ENCODE measurements at places on chromosomes 5 and 9.
A peak's percentile ranks its signal among the peaks of the same experiment; 100 is the strongest.

DNA sequence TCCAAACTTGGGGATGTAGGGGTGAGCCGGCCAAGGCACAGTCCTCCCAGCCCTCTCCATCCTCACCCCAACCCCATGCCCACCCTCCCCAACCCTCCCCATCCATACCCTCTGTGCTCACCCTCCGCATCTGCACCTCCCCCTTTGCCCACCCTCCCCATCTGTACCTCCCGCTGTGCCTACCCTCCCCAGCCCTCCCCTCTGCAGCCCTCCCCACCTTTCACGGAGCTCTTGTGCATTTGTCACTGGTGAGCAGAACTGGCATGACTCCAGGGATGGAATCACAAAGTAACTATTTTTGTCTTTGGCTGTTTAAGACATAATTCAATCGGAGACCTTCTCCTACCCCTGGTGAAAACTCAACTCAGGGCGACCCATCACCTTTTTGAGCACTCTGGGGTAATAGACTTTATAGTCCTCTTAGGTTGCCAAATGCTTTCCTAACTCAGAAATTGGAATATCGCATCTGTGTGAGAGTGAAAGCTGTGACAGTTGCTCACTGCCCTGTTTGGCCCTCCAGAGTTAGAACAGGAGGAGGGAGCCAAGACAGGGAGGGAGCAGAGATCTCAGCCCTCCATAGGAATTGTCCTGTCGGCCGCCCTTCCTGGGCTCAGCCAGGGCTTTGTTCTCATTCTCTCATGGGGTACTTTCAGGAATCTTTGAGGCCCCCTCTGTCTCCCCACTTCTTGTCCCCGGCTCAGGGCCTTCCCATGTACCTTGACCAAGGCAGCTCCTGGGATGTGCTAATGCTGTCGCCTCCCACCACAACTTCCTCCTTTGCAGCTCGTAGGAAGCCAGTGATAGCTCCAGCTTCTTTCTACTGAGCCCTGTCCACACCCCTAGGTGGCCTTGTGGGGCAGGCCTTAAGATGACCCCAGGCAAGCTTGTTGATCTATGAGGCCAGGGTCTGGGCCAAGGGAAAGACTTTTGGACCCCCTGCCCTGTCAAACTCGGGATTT is 36.2 kb downstream of the OTULIN start:
- DNase-seq: no peak

DNA sequence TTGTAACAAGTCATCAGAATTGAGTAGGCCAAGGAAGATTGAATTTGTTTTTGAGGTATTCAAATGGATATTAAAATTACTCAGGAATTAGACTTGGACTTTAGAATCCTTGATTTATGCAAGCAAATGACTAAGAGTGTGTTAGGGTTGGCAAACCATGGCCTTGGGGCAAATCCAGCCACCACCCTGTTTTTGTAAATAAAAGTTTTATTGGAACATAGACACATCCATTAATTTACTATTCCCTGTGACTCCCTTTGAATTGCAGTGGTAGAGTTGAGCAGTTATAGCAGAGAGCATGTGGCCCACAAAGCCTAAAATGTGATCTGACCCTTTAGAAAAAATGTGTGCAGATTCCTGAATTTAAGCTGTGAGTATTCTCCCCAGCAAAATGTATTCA is 115.6 kb downstream of the WDR70 start:
- no peak for DNase-seq

DNA sequence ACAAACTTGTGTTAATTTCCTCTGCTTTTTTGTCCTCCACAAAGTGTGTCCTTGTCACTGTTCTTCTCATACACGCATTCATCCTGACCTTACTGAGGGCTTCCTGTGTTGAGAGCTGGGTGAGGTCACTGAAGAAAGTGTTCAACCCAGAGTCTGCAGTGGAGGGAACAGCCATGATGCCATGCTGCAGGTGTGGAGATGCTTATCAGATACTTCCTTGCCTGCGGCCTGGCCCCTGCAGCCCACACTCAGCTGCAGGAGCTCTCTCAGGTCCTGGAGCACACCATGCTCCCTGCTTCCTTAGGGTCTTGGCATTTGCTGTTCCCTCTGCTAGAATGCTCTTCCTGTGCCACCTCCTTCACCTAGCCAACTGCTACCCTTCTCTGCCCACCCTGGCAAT is 108.1 kb upstream of the SPRY4 start:
- DNase-seq: peak; percentile 51

GRCh38 chr5:32153723-32154122 is 20.4 kb downstream of the GOLPH3 start:
- DNase-seq: no peak

DNA sequence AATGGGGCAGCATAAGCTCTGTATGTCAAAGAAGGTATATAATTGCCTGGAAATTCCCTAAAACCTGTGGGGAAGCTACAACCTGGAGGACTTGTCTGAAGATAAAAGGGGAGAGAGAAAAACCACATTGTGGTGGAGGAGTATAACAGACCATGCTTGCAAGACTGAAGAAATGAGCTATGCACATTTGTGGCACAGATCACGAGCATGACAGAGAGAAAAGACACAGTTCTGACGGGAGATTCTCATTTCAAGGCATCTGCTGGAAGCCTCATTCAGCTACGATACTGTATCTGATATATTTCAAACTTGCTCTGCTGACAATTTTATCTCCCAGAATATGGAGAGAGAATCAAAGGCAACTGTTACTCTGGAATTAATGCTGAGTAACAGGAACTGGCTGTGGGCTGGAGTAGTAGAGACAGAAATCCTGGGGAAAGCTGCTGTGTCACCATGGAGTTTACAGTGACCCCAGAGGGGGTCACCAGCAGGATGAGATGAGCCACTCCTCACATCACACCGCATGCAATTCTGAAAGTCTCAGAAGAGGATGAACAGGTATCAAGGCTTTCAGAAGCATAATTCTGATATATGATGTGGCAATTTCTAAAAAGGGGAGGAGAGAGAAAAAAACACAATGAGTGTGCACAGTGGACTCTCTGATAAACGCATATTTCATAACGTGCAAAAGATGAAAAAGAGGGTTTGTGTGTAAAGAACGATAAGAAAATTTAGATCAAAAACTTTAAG is 528.8 kb downstream of the IRX1 start:
- no peak for DNase-seq

GRCh38 chr5:122835681-122836080 is 9.7 kb upstream of the SNX24 start:
- no peak for DNase-seq

DNA sequence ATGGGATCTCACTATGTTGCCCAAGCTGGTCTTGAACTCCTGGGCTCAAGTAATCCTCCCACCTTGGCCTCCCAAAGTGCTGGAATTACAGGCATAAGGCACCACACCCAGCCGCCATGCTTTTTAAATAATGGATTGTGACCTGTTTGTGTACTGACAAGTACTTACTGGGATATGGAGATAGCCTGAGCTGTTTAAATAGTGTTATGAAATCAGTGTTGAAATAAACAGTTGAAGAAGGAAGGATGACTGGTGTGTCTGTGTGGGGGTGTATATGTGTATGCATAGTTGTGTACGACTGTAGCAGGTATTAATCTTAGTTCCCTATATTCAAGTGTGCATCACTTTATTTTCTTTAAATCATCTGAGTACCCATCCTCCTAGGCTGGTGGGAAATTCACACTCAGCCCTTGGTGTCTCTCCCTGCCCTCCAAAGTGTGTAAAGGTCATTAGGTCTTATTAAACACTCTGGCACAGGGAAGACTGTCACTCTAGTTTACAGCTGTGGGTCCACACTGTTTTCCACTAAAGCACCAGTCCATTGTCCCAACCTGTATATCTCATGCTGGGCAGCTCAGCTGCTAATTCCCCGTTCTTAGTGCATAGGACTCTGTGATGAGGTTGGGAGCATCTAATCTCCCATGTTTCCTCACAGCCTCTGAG is 91.0 kb downstream of the SNX18 start:
- no peak for DNase-seq

- no peak for DNase-seq
Observed at GRCh38 chr5:88889189-88890069, 6.4 kb upstream of the MEF2C start.

GRCh38 chr5:120446068-120446492 is 18.0 kb upstream of the PRR16 start:
- no peak for DNase-seq

GRCh38 chr5:112192866-112193265 is 226.2 kb downstream of the EPB41L4A start:
- DNase-seq: no peak

GRCh38 chr5:151066920-151067319 is 13.9 kb downstream of the TNIP1 start:
- no peak for DNase-seq

- DNase-seq: no peak
Observed at GRCh38 chr5:141674747-141675146, 7.3 kb downstream of the ARAP3 start.

- DNase-seq: no peak
Observed at GRCh38 chr5:20572614-20573013, 584.6 kb upstream of the CDH18 start.

GRCh38 chr5:139512786-139513390 is 30.3 kb upstream of the STING1 start:
- no peak for DNase-seq

GRCh38 chr5:58666598-58667581 is 84.0 kb downstream of the RAB3C start:
- DNase-seq: no peak

DNA sequence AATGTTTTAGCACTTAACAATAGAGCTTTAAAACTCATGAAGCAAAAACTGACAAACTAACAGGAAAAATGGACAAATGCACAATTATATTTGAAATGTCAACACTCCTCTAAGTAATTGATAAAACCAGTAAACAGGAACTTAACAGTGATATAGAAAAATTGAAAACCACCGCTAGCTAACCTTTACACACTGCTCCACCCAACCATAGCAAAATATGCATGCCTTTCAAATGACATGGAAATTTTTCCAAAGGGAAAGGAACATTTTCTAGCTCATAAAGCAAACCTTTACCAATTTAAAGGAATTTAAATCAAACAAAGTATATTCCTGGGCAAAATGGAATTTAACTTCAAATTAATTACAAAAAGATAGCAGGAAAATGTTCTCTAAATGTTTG is 109.2 kb downstream of the ADAMTS19 start:
- DNase-seq: no peak

DNA sequence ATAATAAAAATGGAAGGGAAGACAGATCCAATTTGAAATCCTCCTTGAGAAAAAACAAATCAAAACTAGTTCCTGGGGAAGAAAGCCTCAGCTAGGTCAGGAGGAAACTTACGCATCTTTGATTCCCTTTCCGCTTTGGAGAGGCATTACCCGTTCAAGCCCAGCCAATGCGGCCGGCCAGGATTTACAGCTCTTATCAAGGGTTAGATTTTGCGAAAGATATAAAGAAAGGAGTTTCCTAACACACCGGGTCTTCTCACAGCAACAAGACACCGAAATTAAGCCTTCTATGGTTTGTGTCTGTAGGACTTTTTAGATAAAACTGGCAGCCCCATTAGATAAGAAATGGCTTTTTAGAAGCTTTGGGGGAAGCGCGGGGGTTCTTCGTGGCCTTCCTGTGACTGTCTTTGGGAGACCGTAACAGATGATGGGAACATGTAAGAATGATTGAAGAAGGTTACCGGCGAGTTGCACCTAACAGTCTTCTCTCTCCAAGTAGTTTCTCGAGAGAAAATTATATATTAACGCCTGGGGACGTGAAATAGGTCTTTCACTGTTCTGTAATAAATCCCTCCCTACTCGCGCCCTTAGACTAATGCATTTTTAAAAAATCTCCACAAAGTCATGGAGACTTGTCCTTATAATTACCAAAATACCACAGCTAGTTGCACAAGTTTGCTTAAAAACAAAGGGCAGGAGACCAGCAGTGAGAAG is 1.3 kb upstream of the ISL1 start:
- no peak for DNase-seq

- no peak for DNase-seq
Observed at GRCh38 chr5:80782626-80783025, 127.8 kb upstream of the DHFR start.

Measured in naive thymus-derived CD8-positive, alpha-beta T cell (primary cell).